ENCODE measurements at places on chromosomes 16 and 17.

- DNase-seq, result peak; percentile 27
Observed at GRCh38 chr16:30637944-30638343, 12.8 kb upstream of the PRR14 start.

DNA sequence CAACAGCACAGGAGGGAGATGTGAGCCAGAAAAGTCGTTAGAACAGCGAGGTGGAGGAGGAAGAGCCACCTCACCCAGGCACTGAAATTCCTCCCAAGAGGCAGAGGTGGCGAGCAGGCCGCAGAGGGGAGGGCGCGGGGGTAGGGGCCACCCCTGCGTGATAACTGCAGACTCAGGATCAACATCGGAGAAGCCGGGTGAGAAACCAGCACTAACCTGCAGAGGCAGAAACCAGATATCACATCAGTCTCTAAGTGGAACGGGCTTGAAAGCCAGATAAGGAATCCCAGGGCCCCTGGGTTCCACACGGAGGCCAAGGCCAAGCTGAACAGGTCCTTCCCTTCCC is 39.4 kb upstream of the ZC3H18 start:
- no peak for DNase-seq

DNA sequence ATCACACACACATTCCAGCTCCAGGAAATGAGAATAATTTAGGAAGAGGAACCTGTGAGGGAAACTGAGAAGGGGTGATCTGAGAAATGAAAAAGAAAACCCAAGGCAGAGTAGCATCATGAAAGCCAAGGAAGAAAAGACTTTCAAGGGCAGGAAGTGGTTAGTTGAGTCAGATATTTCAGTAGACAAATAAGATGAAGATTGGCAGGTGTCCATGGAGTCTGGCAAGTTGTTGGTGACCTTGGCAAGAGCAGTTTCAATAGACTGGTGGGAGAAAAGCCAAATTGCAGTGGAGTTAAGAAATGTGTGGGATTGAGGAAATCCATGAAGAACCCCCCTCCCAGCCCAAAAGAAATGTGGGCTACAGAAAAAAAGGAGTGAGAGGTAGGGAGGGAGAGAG is 10.7 kb downstream of the GNAO1 start:
- DNase-seq, result peak; percentile 47

DNA sequence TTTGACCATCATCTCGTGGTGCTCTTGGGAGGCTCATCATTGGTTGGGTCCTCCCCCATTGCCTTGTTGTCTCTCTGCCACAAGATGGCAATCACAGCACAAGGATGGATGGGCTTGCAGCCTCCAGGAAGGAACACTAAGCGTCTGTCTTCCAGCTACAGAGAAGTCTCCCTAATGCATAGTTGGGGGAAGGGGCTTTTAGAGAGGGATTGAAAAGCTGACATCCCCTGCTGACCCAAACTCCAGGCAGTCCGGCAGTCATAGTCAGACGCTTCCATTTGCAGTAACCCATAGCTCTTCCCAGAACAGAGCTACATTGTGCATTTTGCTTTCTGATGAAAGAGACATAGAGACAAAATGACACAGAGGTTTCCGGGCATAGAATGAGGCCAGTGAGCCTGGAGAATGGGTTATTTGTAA is 111.4 kb downstream of the UTP18 start:
- DNase-seq, result peak; percentile 49
